Calu3 (cell line): ENCODE measurements at places on chromosomes 16 and 17. TPM values are rescaled to one million over a fixed set of nuclear protein-coding genes. Genes with fewer than 3 reads are reported as not detected.

SMTNL2 gene
- not detected in 2 replicates for total RNA-seq

- DNase-seq: no peak
These were observed 90.5 kb downstream of the TNFRSF13B start for GRCh38 chr17:16881239-16881924.

KRT33A gene
- total RNA-seq: not detected in 2 replicates

DNA sequence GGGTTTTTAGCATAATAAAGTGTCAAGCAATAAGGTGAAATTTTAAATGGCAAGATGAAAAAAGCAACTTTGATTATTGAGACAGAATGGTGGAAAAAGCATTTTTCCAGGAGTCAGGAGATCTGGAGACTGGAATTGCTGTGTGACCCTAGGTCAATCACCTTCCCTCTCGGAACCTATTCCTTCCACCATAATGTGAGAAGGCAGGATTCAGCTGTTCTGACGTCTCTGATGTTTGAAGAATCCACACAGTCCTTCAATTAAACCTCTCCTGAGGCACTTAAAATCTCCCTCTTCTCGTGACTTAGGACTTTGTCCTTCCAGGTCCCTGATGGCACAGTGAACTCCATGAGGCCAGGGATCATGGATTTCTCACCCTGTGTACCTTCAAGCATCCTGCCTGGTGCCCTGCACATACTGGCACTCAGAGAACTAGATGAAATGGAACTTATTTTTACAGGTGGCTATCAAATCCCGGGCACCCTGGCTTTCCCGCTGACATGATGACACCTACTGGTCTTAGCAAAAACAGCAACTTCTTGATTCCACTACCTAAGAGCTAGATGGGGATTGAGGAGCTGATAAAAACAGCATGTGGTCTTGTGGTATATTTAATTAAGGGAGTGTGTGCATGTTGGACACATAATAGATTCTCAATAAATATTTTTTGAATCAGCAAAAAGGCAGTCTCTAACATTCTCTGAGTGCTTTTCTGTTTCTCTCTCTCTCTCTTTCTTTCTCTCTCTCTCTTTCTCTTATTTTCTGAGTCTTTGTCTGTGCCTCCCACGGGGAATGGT, 2.3 kb upstream of the CCDC182 start:
- peak; percentile 17 for DNase-seq

- no peak for DNase-seq
These were observed 9.6 kb upstream of the RHBDF2 start for GRCh38 chr17:76510831-76511244.

DNA sequence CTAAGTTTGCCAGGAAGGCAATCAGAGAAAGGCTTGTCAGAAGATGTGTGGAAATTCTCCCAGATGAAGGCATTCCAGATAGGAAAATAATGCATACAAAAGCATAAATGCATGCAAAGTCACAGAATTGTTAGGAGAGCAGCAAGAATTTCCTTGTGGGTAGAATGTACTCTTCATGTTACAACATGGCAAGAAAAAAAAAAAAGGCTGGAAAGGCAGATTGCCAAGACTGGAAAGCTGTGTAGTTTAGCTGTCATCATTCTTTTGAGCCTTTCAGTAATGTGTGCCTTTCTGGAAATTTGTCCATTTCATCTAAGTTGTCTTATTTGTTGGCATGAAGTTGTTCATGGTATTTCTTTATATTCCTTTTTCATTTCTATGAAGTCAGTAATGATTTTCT, 71.0 kb upstream of the EFCAB3 start:
- no peak for DNase-seq

DNA sequence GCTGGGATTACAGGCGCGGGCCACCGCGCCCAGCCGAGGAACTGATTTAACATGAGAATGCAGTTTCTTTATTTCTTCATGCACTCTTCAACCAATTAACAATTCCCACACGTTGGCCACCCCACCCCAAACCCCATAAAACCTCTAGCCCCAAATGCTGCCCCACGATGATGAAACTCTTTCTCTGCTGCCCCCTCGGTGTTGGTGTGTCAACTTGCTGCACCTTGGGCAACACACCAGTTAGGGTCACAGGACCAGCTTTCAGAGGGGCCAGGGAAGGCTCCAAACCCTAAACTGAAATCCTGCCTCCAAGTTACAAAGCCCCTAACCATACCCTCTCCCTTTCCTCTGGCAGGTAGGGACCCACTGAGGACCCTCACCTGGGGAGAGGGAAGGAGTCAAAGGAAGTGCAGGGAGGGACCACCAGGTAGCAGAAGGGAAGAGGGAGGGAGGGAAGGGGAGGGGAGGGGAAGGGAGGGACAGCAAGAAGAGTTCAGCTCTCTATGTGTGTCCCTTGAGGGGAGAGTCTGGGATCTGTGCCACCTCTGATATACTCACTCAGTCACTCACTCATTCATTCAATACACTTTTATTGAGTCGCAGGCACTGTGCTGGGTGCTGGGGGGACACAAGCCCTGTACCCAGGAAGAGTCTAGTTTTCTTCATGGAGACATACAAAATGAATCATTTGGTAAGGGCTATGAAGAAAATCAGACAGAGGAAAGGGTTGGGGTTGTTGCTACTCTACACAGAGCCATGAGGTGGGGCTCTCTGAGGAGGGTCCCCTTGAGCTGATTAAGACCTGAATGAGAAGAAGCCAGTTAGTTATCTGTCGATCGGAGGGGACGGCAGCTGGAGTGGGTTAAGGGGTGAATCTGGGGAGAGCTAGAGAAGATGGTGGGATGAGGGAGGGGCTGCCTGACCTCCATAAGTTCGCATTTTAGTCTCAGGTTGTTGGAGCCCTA, 3.9 kb downstream of the PLXDC1 start:
- DNase-seq: no peak

DNA sequence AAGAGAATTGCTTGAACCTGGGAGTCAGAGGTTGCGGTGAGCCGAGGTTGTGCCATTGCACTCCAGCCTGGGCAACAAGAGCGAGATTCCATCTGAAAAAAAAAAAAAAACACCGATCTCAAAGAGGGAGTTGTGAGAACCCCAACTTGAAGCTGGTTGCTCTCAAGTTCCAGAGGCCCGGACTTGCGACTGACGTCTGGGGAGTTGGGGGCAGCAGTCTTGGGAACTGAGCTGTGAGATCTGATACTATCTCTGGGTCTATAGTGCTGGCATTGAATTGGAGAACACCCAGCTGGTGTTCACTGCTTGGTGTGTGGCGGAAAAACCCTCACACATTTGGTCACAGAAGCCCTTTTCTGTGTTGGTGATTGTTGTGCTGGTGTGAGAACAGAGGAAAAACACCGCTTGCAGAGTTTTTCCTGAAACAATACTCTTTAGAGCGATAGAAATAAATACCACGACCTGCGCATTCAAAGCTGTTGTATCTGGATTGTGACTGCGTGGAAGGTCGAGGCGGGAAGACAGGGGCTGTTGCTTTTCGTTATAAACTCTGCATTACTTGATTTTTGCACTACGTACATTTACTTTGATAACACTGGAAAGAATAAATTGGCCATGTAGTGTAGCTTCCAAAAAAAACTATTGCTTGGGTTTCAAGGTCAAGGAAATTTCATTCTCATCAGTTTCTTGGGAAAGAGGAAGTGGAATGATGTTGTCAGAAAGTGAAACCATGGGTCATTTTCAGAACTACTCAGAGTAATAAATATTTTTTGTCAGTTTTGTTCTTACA, 8.8 kb downstream of the SCIMP start:
- DNase-seq: no peak
